ENCODE measurements at places on chromosomes 5 and 9.

- no peak for DNase-seq
Measured at GRCh38 chr9:134637696-134638501, 3.7 kb upstream of the COL5A1 start.

DNA sequence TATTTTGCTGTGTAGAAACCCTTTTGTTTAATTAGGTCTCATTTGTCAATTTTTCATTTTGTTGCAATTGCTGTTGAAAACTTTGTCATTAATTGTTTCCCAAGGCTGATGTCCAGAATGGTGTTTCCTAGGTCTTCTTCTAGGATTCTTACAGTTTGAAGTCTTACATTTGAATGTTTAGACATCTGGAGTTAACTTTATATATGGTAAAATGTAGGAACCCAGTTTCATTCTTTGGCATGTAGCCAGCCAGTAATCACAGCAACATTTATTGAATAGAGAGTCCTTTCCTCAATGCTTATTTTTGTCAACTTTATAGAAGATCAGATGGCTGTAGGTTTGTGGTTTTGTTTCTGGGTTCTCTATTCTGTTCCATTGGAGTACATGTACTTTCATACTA is 1290.8 kb upstream of the CDH9 start:
- no peak for DNase-seq

GRCh38 chr9:36881743-36882441 is 152.2 kb downstream of the PAX5 start:
- no peak for DNase-seq

- no peak for DNase-seq
Measured at GRCh38 chr5:96125231-96125891, 163.7 kb upstream of the ELL2 start.

All from MCF 10A (cell line).